ENCODE measurements at places on chromosomes 1 and 21.

- no peak for DNase-seq
Observed at GRCh38 chr1:154400381-154400801, 4.8 kb upstream of the IL6R start.

DNA sequence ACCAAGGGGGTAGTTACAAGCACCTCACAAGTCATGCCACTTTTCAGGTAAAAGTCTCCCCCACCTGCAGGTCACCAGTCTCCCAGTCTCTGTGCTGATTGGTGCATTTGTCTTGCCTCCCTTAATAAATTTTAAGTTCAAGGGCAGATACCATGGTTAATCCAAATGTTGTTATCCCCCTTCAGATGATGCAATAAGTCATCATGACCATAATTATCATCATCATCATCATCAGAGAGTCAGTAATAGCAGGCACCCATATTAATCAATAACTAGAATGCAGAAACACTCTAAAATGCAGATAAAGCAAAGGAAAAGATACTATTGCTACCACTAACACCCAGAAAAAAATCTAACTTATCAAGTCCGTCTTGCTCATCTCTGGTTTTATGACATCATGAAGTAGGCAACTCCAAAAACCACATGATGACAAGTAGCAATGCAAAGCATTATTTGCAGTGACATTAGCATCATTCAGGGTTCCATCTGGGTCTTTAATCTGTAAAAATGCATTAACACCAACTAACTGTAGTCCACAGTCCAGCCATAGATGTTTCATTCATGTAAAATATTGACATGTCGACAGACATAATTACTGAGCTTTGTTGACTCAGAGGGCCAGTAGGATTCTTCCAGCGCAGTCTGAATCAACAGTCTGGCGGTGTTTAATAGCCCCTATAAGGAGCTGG lies 492.0 kb upstream of the RUNX1 start:
- no peak for DNase-seq

- no peak for DNase-seq
Observed at GRCh38 chr21:43873673-43874072, 8.7 kb downstream of the AGPAT3 start.

GRCh38 chr1:5936621-5937372 lies 55.4 kb downstream of the NPHP4 start:
- no peak for DNase-seq

DNA sequence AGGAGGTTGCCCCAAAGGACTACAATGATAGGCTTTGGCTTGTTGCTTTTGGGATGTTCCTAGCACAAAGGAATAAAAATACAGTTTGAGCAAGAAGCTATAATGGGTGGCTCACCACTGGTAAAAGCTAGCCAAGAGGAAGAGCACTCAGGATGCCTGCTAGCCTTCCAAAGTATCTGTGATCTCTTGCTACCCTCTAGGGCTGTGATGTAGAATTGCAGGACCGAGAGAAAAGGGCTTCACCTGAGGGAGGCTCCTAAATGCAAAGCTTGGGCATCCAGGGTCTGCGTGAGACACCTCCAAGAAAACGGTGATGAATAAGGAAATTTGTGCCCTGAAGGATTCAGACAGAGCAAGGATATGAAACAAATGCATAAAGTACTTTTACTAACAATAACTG lies 17.7 kb downstream of the IVL start:
- peak; percentile 78 for DNase-seq

DNA sequence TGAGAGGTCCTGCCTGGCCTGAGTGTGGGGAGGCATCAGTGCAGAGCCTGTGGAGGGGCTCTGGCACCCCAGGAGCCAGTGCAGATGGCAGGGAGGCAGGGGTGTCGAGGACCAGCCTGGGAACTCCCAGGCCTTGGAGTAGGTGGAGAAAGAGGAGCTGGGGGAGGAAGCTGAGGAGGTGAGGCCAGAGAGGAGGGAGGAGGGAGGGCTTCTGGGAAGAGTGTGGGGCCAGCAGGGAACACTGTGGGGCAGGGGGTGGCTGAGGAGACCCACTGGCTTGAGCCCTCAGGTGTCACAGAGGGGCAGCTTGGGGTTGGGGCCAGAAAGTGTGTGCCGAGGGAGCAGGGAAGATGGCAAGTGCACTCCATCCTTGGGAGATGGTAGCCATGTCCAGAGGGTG lies 3.8 kb downstream of the COQ8A start:
- no peak for DNase-seq

DNA sequence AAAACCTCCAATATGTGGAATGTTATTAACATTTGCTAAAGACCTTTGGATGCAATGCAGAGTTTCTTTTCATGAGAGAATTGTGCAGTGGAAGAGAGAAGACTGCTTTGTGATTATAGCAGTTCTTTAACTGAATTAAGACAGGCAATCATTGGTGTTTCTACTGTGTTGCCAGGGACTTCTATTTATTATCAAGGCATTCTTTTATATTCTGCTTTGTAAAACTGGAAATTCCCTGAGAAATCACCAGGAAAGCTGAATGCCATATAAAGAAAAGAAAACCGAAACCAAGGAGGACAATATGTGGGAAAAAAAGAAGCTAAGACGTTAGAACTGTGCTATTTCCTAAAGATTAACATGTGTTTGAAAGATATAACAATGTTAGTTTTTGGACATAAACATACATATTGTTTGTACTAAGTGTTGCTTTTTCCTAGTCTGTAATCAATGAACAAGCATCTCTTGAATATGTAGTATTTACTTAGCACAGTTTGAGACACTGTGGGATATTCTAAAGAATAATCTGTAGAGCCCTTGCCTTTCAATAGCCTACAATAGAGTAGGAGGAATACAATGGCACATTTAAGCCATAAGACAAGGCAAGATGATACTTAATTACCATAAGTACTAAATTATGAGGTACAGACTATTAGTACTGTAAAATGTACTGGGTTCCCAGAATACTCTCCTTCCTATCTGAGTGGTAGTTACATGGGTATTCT lies 47.1 kb downstream of the EXTL2 start:
- peak; percentile 22 for DNase-seq

GRCh38 chr1:231518485-231519034 lies 9.9 kb upstream of the TSNAX start:
- DNase-seq: no peak

DNA sequence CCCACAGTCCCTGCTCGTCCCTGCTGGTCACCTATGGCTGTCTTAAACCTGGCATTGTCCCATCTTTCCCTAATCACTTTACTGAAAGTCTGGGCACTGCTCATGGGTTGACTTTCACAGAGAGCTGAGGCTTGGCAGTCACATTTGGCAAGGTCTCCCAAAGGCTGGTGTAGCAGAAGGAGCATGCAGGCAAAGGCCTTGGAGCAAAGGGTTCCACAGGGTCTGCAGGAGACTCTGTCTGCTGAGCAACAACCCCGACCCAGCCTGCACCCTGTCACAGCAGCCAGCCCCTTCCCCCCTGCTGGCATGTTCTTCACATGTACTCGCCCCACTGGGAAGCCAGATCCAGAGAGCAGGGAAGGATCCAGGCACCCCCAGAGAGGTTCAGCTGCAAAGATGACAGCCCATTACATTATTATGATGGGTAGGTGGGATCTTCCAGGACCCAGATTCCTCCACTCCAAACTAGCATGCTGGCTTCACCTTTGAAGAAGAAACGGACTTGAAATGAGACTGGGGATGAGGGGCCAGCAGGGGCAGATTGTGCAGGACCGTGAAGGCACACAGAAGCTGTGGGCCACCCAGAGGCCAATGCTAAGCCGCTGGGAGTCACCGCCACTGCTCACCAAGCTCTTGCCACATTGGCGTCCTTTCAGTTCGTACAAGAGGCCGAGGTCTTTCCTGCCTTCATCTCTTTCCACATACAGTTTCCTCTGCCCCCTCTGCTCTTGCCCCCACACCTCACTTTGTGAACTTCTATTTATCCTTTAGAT lies 14.2 kb upstream of the TMEM125 start:
- no peak for DNase-seq

DNA sequence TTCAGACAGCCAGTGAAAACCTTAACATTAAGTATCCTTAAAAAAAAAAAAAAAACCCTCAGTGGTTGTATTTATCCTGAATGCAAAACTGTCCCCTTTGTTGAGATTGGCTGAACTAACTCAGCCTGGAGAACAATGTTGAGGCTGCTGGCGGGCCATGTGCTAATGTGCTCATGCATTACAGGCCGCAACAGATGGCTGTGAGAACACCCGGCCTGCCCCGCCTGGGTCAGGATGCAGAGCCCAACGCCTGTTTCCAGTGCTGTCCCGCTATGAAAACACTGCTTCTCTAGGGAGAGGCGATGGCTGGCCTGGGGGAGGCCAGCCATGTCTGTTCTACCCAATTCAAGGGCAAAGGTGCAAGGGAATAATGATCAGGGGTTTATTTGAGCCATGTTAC lies 13.8 kb downstream of the OLIG2 start:
- DNase-seq: no peak

- DNase-seq: no peak
Observed at GRCh38 chr1:45573231-45573804, 10.5 kb upstream of the NASP start.

DNA sequence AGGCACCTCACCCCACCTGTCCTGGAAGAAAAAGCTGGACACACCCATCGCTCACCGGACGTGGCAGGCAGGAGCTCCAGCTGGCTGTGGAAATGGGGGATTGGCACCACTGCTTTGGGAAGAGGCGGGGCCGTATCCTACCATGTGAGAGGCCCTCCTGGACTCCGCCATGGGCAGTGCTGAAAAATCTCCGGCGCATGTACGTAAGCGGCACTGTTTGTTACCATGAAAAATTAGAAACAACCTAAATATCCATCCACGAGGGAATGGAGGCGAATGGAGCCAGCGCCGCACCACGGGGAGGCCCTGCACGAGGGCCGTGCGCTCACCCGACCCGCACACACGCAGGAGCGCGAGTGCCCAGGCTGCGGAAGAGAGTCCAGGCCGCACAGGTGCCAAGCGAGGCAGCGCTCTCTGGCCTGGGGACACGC lies 3.1 kb downstream of the KRTAP10-8 start:
- no peak for DNase-seq

DNA sequence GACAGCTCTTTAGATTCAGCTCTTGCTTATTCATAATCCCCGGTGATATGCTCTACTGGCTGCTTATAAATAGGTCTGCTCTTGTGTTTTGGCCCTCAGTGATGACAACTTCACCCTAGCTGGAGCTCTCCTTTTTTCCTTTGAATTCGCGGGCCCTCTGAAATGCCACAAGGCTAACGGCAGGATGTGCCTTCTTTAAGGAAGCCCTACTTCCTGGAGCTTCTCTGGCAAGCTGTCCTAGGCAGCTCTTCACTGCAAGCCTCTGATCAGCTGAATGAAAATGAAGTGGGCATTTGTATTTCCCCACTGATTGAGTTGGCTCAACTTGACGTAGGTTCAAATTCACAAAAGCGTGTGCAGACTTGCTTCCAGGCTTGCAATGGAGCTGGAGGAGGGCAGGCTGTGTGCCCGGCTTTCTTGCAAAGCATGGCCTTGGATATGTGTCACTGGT lies 22.2 kb downstream of the SGIP1 start:
- DNase-seq: no peak

DNA sequence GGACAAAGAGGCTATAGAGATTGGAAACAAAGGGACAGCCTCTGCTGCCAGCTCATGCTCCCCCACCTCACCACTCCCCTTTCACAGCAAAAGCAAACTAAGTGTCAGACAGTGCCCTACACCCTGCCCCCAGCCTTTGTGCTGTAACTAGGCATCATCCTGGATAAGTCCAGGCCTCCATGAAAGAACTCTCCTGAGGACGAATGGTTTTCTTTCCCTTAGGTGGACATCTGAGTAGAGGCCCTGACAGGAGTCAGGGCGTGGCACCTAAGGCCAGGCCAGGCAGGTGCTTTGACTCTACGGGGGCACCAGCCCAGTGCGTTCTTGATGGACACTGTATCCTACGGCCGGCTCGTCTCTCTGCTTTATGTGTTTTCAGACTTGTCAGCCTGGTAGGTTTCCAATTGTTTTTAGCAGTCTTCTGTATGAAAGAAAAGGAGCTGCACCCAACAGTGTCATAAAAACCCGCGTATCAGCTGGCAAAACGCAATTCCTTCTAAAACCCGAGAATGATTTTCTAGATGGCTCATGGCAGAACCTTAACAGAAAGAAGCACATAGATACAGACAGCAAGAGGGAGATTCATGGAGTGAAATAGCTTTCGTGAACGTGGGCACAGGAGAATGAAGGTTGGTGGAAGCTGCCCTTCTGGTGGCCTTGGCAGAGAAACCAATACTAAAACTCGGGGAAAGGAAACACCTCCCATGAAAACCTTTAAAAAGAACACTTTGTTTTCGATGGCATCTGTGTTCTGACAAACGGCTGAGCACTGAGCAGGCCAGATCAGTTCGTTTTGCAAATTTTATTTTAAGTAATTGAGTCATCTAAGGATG lies 51.7 kb upstream of the AJAP1 start:
- DNase-seq: no peak

DNA sequence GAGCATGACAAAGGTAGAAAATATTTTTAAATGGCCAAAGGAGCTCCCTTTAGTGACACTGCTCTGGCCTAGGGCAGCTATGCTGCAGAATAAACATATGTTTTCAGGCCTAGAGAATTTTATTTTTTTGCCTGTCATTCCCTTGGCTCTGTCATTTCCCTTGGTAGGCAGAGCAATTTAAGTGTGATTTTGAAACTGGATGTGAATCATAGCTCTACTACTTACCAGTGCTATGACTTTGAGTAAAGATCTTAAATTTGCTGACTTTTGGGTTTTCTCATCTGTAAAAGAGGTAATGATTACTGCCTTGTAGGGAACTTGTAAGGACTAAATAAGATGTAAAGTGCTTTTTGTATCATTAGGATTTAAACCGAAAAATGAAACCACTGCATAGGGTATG lies 189.0 kb upstream of the ZRANB2 start:
- no peak for DNase-seq

- peak; percentile 21 for DNase-seq
Observed at GRCh38 chr21:27555996-27556395, 589.1 kb upstream of the ADAMTS5 start.

GRCh38 chr1:220040028-220040596 lies 6.2 kb downstream of the EPRS1 start:
- DNase-seq: no peak

DNA sequence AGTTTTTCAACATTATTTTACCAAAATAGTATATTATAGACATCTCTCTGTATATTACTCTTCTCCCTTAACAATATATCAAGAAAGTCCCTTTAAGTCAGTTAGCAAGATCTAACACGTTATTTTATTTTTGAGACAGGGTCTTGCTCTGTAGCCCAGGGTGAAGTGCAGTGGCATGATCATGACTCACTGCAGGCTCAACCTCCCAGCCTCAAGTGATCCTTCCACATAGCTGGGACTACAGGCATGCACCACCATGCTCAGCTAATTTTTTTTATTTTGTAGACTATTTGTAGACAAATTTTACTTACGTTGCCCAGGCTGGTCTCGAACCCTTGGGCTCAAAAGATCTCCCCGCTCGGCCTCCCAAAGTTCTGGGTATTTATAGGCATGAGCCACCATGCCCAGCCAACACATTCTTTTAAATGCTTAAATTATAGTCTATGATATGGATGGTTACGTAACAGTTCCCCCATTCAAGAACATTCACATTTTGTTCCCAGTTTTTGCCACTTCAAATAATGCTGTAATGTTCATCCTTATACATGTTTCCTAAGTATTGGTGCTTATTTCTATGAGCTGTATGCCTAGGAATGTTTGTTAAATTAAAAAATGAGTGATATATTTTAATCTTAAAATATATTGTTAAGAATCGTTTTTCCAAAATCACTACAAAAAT lies 70.4 kb downstream of the TUT4 start:
- DNase-seq: no peak

Measured in ELR (cell line).